ENCODE measurements at places on chromosomes 3 and 15.

GRCh38 chr3:3551981-3552380 is 247.2 kb upstream of the LRRN1 start:
- DNase-seq: no peak

- DNase-seq: no peak
These were observed 1.6 kb upstream of the DNAH1 start for GRCh38 chr3:52314489-52314888.

- DNase-seq: no peak
These were observed 27.5 kb downstream of the PCCB start for GRCh38 chr3:136277634-136278033.

DNA sequence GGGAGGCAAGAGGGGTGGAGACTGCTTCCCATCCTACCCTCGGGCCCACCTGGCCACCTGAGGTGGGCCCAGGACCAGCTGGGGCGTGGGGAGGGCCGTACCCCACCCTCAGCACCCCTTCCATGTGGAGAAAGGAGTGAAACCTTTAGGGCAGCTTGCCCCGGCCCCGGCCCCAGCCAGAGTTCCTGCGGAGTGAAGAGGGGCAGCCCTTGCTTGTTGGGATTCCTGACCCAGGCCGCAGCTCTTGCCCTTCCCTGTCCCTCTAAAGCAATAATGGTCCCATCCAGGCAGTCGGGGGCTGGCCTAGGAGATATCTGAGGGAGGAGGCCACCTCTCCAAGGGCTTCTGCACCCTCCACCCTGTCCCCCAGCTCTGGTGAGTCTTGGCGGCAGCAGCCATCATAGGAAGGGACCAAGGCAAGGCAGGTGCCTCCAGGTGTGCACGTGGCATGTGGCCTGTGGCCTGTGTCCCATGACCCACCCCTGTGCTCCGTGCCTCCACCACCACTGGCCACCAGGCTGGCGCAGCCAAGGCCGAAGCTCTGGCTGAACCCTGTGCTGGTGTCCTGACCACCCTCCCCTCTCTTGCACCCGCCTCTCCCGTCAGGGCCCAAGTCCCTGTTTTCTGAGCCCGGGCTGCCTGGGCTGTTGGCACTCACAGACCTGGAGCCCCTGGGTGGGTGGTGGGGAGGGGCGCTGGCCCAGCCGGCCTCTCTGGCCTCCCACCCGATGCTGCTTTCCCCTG is 2.2 kb upstream of the FES start:
- DNase-seq: no peak

GRCh38 chr3:141227752-141228151 is 3.9 kb upstream of the PXYLP1 start:
- no peak for DNase-seq

- DNase-seq: no peak
These were observed 681 bp upstream of the IL5RA start for GRCh38 chr3:3110749-3111361.

GRCh38 chr3:149593418-149594160 is 64.2 kb downstream of the WWTR1 start:
- DNase-seq: no peak

- no peak for DNase-seq
These were observed 6.1 kb downstream of the CRYBG3 start for GRCh38 chr3:97827741-97828471.

DNA sequence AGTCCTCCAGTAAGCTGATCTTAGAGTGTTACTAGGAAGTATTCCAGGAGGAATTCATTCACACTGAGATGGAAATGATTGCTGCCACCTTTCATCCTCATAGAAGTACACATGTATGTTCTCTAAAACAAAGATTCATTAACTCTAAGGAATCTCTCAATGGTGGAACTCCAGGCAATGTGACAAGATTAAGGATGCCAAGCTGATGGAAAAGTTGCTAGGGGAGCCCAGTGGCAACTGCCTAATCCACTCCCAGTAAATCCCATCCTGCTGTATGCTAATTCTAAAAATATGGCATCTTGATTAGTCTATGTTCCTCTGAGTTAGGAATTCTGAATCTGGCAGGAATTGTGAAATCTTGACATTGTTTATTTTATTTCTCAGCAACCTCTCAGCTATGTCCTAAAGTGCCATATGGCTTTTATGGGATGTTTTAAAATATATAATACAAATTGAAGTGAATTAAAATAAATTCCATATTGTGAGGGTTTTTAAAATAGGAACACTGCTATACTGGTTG is 210.0 kb upstream of the TRIM42 start:
- DNase-seq: no peak

- no peak for DNase-seq
These were observed 92.6 kb upstream of the MYRIP start for GRCh38 chr3:39716849-39717248.

DNA sequence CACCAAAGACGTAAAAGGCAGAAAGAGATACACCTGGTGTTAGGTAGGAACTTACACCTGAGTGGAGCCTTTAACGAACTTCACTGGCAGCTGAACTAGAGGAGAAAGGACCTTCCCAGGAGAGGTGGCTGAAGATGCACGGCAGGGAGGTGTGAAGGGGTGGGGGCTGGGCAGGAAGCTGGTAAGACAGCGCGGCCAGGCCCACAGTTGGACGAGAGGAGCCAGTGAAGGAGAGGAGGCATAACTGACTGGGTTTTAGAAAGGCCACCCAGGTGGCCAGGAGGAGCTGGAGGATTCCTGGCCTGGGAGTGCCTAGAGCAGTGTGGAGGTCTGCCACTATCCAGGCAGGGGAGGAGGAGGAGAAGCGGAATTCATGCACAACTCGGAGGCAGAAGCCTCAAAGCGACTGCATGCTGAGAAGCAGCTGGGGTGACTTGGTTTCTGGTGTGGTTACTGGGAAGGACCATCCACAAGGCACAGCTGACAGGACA is 51.9 kb downstream of the SLC41A3 start:
- peak; percentile 5 for DNase-seq

GRCh38 chr3:127760791-127761440 is 61.4 kb downstream of the MGLL start:
- no peak for DNase-seq

DNA sequence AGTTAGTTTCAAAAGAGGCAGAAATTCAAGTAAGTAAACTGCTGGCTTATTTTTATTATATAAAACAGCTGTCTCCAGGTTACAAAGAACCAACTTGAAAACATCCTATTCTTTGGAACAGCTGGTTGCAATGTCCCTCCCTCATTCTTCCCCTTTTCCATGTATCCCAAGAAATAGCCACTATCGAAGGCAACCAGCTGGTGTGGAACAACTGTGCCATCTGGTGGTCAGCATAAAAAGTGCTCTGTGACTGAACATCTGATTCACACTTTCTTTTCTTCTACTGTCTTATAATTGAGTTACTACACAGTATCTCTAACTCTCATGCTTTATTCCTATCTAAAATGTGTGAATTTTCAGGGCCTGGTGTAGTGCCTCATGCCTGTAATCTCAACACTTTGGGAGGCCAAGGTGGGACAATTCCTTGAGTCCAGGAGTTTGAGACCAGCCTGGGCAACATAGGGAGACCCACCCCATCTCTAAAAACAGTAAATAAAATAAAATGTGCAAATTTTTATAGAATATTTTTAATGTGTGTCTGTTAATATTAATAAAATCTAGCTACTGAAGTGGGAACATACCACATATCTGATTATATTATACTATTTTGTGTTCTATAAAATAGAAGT is 9.6 kb downstream of the OSBPL11 start:
- DNase-seq: peak; percentile 66

DNA sequence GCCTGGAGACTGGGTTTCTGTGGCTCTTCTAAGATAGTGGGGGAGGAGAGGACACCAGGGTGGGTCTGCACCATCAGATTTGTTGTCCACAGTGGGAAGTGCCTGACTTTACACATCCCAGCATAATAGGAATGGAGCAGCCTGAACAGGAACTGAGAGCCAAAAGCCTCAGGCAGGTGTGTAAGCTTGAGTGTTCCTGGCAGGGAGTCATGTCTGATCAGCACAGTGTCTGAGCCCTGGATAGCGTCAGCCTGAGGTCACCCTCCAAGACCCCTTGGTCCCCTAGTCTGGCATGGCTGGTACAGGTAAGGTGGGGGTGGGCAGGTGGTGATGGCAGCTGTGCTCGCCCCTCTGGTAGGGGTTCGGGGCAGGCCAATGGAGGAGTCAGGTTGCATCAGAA is 20.2 kb downstream of the INSYN1 start:
- DNase-seq: no peak

DNA sequence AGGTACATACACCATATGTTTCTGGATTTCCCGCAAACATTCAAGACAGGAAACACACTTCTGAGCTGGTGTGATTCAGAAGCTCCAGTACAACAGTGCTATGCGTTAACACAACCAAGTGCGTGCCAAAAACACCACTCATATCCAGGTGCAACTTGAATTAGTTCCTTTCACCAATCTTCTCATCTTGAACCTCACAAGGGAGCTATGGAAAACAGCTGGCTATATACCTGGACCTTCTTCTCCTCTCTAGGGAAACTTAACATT is 31.3 kb downstream of the SUSD5 start:
- no peak for DNase-seq

- no peak for DNase-seq
These were observed 129.5 kb downstream of the ATP8B4 start for GRCh38 chr15:49989498-49989897.

DNA sequence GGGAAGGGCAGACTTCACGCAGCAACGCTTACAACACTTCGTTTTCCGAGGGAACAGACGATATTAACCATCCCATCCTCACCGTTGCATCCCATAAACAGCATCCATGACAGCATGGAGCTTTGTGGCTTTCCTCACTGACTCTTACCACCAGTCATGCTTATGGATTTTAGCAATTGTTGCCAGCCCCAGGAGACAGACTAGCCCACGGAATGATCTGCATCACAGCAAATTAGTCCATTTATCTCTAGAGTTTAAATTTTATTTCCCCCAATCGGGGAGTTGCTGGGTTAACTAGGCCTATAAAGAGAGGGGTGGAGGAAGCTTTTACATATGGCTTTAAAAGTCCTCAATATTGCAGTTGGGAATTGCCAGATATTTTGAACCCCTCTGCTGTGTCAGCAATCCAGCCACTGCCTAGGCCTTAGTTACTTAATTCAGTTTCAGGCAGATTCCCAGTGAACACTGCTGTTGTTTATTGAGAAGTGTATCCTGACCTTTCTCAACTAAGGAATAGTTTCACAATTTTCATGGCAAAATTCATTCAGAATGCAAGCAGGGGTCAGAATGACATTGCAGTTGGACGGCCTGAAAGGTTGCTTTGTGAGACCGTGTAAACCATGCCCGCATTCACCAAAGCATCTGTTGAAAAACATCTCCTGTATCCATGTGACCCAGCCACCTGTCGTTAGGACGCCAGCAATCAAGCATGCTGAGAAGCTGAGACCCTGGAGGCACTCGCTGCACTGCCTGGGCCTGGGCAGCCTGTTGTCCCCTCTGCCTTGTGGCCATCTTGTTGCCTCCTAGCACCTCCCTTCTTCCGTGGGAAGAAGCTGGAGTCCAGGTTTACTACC is 397.4 kb upstream of the TPM1 start:
- DNase-seq: no peak

DNA sequence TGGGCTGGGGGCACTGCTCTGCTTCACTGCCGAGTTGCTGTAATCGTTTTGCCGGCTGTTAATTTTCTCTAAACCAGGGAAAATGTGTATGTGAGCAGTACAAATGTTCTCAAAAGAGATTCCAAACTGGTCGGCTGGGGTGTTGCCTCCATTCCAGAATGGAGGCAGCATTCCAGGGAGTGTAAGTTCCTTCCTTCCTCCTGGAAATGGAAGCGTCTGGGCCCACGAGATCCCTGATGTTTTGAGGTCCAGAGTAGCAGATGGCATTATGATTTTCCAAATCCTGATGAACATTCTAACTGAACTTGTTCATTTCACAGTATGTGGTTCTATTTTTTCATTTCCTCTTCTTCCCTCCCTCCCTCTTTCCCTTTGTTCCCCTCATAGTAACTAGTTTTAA is 64.4 kb upstream of the SKOR1 start:
- no peak for DNase-seq

All from D341Med (cell line).